ENCODE measurements at places on chromosomes 2 and 18. TPM values are rescaled to one million over a fixed set of nuclear protein-coding genes. Genes with fewer than 3 reads are reported as not detected.

The DLGAP1 gene
- not detected for polyA plus RNA-seq

- DNase-seq, result no peak
- peaks cover 10% of the 10 kb centered on the region for H3K27me3 ChIP-seq
- H3K27ac ChIP-seq, result no peak overlapping the region
- H3K4me3 ChIP-seq, result no peak overlapping the region
- H3K4me1 ChIP-seq, result no peaks in the 10 kb centered on the region
These were observed 1.6 kb downstream of the OR6B3 start for GRCh38 chr2:240051697-240052096.

The SERPINE2 gene
- polyA plus RNA-seq, result 17.9 TPM

The GKN1 gene
- not detected for polyA plus RNA-seq

The MAIP1 gene
- 9.1 TPM for polyA plus RNA-seq

DNA sequence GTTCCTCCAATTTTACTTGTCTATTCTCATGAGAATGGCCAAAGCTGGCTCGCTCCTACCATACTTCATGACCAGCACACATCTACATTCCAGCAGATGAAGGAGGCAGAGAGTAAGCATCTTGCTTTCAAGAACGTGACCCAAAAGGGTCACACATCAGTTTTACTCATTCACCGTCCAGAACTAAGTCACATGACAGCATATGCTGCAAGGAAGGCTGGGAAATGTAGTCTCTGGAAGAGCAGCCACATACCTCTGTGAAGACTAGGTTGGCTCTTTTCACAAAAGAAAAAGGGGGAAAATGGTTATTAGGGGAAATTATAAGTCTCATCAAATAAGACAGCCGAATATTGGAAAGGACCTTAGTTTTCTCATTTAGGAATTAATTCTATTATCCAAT is 835.3 kb downstream of the EPHA4 start:
- no peak for DNase-seq
- H3K4me1 ChIP-seq, result no peaks in the 10 kb centered on the region
- H3K27ac ChIP-seq, result no peak overlapping the region
- peaks cover 5% of the 10 kb centered on the region for H3K27me3 ChIP-seq

- no peaks in the 10 kb centered on the region for H3K36me3 ChIP-seq
- no peak overlapping the region for H3K4me3 ChIP-seq
- no peak overlapping the region for H3K27ac ChIP-seq
- peaks cover 2% of the 10 kb centered on the region for H3K27me3 ChIP-seq
- no peak for DNase-seq
These were observed 242.1 kb downstream of the TMX3 start for GRCh38 chr18:68472701-68473295.
